Effector memory CD8-positive, alpha-beta T cell (primary cell): ENCODE measurements at places on chromosomes 6 and 20.

DNA sequence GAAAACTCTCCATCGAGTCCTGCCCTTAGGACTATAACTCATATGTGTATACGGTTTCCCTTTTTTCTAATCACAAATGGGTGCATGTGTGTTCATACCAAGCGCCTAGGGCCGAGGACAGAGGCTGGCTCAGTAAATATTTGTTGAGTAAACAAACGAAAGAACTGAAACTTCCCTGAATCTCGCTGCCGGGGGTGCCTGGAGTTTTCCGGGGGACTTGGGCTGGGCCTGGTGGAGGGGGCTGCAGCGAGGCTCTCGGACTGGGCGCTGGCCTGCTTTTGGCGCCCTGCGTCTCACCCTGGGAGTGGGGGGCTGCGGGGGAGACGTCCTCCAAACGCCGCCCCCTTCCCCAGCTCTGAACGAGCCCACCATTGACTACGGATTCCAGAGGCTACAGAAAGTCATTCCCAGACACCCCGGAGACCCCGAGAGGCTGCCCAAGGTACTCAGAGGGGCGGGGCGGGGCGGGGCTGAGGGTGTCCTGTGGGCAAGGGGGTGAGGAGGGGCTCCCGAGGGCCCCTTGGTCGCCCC lies 49.0 kb downstream of the CPXM1 start:
- DNase-seq: no peak

DNA sequence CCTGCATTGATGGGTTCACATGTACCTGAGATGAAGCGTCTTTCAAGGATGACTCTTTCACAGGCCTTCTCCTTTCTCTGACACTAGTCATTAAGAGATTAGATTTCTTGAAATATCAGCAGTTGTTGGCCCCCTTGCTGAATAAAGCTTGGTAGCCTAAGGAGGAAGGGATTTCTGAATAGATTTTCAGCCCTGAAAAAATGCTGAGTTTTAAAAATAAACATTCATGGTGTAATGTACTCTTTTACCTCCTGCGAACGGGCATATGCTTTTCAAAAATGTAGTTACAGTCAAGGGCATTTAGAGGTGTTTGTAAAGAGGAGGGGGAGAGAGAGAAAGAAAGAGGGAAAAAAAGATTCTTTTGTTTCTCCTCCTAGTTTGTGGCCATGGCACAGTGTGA lies 222.7 kb downstream of the SOX4 start:
- no peak for DNase-seq

- no peak for DNase-seq
These were observed 22.2 kb downstream of the ZBP1 start for GRCh38 chr20:57598060-57598459.

DNA sequence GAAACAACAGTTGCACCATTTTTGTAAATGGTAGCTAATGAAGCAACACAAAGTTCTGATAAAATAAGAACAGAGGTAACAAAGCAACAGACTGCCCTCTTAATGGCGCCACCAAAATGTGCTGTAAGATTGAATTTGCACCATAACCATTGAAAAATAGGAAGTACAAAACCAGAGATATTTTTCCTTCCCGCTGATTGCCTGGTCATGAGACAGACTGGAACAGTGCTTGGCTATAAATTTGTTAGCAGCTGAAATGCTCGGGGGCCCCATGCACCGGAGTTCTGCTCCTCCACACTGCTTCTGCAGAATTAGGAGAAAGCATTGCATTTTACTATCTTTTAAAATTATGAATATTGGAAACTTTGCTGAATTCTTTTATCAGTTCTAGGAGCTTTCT lies 164.4 kb upstream of the QKI start:
- no peak for DNase-seq

GRCh38 chr6:26126394-26127235 lies 39.4 kb downstream of the HFE start:
- DNase-seq: no peak

DNA sequence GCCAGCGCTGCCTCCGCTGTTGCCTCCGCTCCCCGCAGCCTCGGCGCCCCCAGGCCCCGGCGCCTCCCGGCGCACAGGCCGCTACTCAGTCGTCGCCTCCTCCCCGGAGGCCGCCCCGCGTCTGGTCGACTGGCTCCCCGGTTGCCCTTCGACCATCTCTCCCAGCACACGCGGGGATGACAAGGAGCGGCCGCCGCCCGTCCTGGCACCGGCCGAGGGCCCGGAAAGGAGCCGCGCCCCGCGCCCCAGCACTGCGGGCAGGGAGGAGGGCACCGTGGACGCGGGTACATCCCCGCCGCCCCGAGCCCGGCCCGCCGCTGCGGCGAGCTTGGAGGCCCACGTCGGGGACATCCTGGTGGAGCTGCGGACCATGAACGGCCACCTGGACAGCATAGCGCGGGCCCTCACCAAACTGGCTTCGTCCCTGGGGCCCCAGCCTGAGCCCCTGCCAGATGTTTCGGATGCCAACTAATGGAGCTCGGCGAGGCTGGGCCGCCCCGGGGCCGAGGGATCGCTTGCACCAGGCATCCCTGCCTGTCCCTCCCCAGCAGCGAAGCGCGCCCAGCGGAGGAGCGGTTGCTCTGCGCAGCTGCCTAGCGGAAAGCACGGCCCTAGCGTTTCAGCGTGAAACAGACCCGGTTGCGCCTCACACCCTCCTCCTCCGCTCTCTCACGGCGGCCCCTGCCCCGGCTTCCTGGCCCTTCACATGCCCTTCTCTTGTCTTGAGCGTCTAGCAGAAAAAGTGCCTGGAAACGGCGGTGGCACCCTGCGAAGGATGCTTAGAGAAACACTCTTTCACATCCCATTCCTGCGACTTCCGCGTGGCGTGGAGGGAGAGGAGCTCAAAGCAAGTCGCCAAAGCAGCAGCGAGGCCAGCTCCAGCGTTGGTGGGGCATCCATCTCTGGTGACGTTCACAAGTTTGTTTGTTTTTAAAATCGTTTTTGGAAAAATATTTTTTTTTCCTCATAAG lies 285.8 kb upstream of the SUPT3H start:
- no peak for DNase-seq

DNA sequence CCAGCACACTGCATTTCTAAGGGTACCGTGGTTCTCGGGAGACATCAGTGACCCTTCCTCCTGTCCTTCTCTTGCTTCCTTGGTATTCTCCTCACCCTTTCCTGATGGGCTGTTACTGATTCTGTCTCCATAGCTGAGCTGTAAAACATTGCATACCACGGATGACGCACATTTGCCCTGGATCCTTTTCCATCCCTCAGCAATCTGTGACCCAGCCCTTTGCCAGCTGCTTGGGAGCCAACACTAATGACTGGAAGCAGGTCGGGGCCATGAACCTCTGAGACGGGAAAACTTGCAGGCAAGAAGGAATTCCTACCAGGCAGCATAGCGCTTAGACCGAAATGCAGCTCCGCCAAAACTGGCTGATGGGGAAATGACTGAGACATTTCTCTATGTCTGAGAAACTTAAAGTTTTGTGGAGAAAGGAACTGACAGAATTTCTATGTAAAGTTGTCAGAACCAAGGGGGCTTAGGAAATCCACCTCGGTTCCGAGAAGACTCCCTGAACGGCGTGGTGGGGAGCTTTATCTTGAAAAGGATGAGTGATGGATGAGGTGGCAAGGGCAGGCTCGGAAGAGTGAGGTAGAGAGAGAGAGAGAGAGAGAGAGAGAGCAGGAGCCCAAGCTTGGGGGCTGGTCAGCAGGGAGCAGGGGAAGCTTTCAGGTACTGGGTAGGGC lies 19.2 kb downstream of the TUBB2B start:
- DNase-seq: no peak

- DNase-seq: no peak
These were observed 2.5 kb downstream of the SASH1 start for GRCh38 chr6:148345176-148345575.
